ENCODE measurements at places on chromosomes 5 and 9. TPM values are rescaled to one million over a fixed set of nuclear protein-coding genes. Genes with fewer than 3 reads are reported as not detected.

DNA sequence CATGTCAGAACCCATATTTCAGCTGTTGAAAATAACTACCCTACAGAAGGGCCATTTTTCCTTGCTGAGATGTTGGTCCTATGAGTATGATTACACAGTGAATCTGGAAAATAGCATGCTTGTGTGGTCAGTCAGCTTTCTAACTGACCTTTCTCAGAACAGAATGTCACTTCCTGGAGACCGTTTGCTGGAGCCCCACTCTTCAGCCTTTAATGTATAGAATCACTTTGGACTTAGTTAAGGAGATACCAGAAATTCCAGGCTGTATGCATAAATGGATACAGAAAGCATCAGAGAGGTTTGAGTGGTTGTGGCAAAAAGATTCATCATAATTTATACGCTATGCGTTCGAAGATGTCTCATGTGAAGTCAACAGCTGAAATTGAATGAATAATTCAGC is 488.1 kb downstream of the EBF1 start:
- no peak for DNase-seq

GRCh38 chr9:115196919-115197318 is 79.0 kb upstream of the TNC start:
- no peak for DNase-seq

DNA sequence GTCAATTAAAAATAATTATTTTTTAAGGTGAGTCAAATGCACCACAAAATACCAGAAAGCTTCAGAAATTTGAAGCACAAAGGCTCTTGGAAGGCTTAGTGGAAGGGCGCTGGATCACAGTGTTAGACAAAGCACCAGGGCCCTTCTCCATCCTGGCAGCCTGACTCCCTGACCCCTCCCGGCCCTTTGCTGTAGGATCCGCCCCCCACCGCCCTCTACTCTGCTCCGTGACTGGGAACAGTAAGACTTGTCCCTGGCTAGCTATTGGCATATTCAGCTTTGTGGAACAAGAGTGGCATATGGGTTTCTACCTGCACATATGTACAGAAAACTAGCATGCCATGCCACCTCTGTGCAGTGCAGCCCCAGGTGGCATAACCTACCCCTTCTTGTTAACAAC is 222.1 kb downstream of the SYK start:
- DNase-seq = no peak

GRCh38 chr9:94139672-94140417 is 55.6 kb downstream of the PTPDC1 start:
- DNase-seq = peak; percentile 86

- no peak for DNase-seq
Observed at GRCh38 chr5:114332925-114333324, 28.9 kb upstream of the KCNN2 start.

DNA sequence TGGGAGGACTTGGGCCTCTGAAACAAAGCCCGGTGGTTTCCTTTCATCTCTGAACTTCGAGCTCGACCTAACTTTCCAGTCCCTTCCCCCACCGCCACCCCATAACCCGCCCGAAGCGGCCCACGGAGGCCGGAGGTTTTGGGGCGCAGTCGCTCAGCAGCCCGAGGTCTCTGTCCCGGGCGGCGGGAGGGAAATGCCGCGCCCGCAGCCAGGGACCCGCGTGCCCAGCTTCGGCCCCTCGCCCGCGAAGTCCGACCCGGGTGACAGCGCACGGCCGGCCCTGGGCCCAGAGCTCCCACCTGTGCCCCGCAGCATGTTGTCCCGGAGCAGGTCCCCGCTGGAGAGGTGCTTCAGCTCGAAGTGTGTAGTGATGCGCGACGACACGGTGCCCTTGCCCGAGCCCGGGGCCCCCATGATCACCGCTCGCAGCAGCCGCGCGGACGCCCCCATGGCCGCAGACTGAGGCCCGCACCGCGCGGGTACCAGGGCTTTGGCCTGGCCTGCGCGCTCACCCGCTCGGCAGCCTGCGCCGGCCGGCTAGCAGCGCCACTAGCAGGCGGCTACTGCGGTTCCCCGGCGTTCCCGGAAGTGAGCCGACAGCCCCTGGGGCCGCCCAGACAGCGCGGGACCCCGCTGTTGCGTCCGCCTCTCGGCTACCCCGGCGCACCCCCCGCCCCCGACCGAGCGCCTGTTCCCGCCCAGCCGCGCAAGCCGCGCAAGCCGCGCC is at the start of gene AK3:
AK3 (minus strand) TSS at position 565 of the 727 bp plus-strand sequence; CDS start at position 450, 115 bp downstream.
- peak; percentile 98 for DNase-seq

DNA sequence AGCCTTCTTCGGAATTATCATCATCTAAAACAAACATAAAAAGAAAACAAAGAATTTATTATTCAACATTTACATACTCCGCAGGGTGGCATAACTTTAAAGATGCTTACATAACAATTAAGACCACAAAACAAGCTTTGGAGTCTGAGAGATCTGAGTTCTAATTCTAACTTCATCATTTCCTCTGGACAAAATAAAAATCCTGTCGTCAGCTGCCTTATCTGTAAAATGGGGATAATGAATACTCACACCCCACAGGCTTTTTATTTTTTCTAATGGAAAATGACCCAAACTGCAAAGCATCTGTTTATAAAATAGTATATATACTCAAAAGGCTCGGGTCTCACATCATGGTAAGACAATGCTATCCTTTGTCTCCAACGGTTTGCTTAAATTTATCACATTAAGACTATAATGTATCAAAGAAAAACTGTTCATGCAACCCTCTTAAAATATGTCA is 4.3 kb downstream of the ARRDC3 start:
- no peak for DNase-seq

DNA sequence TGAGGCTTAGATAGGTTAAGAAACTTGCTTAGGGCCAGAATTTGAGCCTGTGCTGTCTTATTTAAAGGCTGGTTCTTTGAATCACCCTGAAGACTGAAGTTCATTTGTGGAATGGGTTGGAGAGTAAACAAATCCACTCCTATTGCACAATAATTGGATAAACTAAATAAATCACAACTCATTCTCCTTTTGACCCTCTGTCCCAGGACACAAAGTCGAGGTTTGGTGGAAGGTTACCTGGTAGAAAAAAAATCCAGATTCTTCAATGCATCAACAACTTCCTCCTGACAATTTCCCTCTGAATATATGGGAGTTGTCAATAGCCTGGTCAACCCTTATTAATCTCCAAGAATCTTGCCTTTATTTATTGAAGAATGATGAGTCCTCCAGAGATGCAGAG is 28.9 kb downstream of the TBC1D2 start:
- DNase-seq = no peak

DNA sequence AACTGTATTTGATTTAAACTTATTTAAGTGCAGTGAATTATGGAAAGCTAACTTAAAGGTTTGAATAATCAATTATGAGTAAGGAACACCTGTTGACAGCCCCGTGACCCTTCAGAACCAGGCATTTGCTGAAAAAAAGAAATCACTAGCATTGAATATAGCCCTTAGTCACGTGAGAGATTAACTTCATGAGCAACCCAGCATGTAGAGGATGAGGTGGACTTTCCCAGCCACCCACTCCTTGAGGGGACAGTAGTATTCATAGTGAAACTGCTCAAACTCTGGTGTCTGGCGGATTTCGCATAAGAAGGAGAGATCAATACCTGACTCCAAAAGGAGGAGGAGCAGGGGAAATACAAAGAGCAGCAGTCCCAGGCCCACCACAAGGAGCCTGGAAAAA is 184.8 kb upstream of the RASEF start:
- no peak for DNase-seq

DNA sequence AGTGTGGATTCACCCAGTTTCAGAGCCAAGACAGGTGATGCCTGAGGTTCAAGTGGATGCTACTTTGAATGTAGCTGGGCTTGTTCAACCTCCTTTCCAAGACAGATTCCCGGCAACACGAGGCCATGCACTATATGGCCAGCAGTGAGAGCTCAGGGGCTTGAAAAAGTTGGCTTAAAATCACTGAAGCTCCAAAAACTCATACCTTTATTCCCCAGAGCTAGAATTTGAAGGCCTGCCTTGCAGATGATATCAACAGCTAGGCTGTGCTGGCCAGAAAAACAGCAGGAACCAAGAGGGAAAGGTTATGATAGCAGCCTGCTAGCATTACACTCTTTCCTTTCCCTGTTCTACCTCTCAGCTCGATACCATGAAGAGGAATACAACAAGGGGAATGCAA is 120.2 kb upstream of the DAB2 start:
- DNase-seq = no peak

DNA sequence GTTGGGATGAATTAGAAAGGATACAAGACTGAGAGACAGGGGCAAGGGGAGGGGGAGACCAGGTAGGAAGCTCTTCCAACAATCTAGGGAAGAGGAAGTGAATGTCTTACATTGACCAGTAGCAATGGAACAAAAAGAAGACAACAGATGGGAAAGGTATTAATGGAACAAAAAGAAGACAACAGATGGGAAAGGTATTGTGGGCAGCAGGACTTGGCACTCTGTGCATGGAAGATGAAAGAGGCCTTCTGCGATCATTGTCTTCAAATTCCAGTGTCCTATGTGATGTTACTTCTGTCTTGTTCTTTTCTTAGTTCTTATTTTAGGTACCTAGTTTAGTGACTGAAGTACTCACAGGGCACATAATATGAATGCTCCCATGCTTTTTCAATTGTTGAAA is 161.8 kb downstream of the PALM2AKAP2 start:
- DNase-seq = no peak

DNA sequence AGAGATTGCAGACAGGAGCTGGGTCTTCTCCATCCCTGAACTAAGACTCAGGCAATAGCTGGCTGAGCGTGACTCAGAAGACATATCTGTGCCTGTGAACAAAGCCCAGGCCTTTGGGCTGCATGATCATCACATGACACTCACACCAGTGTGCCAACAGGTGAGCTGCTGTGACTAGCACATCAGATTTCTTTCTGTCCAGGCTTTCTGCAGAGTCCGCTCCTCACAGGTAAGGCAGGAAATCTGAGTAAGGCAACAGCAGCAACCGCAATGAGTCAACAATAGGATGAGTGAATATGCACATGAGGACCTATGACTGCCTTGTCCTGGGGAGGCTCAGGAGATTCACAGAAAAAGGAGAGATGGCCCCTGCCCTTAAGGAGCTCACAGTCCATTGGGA is 293.6 kb downstream of the ACTL7B start:
- DNase-seq = no peak

GRCh38 chr5:128111818-128112448 is 28.4 kb downstream of the SLC12A2 start:
- no peak for DNase-seq

GRCh38 chr9:91533382-91533781 is 109.8 kb upstream of the NFIL3 start:
- no peak for DNase-seq

DNA sequence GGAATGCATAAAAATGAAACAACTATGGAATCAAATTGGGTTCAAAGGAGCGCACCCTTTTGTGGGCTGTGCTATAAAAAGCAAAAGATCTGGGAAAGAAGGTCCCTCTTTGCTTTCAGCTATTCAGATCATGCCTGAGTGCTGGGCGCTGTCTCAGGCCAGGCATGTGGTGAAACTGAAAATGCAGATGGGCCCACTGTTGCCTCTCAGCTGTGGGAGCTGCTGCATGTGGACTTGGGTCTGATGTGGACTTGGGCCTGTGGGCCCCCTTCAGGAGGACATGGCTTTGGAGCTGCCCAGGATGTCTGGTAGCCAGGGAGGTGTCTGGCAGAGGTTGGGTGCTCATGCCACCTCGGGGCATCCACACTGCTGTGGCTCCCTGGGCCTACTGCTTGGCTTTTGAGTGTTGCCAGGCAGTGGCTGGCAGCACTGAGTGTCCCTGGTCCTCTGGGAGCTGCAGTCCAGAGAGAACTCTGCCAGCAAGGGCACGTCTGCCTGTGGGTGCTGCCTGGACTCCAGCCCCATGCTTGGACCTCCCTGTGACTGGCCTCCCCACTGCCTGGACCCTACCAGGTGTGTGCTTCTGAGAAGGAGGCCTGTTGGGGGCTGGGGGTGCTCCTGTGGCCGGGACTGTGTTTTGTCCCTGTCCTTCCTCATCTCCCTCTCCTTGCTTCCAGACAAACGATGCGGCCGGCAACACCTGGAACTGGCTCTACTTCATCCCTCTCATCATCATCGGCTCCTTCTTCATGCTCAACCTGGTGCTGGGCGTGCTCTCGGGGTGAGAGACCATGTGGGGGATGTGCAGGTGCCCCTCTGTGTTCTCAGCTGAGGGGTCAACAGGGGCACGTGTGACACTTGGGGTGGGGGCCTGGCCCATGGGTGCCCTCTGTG is 74.3 kb downstream of the CACNA1B start:
- DNase-seq = no peak

GRCh38 chr9:37949576-37949975 is 45.6 kb upstream of the SLC25A51 start:
- DNase-seq = no peak

DNA sequence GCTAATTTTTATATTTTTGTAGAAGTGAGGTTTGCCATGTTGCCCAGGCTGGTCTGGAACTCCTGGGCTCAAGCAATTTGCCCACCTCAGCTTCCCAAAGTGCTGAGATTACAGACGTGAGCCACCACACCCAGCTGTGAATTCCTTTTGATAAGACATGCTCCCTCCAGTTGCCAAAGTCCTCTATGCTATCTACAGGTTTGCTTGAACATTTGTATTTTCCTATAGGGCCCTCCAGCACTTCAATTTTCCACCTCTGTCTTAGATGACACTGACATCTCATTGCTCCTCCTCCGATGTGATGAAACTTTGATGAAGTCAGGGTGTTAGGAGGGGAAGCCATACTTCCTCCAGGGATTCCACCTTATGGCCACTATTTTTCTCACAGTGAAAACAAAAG is 25.2 kb upstream of the CTSV start:
- no peak for DNase-seq

DNA sequence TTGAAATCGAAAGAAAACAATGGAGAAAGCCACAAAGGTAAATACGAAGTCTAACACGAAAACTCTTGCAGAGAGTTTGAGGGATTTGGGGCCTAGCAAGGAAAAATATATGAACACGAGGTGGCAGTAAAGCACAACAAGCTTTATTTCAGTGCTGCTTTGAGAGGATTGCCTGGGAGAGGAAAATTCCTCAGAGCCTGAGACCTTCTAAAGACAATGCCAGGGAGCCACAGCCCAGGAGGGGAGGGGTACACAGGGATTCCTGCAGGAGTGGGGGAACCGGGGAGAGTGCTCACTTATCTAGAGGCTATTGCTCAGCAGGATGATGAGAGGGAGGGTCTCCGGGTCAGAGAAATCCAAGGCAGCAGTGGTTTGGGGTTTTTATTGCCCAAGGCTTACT is 134.9 kb upstream of the ADCY2 start:
- DNase-seq = no peak

DNA sequence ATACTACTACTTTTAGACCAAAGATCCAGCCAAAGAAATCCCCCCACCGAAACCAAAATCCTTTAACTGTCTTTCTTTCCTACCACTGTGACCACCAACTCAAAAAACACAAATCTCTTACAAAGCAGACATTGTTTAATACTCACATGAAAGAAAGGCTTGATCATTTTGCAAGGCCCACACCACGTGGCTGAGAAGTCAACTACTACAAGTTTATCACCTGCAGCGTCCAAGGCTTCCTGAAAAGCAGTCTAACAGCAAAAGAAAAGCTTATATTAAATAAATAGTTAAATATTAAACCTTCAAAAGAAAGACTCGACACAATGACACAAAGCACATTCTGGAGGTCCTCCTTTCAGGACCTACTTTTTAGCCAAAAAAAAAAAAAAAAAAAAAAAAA is 5.1 kb downstream of the TXN start:
- no peak for DNase-seq

SOHLH1 gene
- not detected for polyA plus RNA-seq

OGN gene
- 10.0 TPM for polyA plus RNA-seq

SPATA31E1 gene
- not detected for polyA plus RNA-seq

IL6ST gene
- 18.5 TPM for polyA plus RNA-seq

ZER1 gene
- polyA plus RNA-seq = 16.3 TPM

TAL2 gene
- polyA plus RNA-seq = not detected

LHX6 gene
- 0.92 TPM for polyA plus RNA-seq

PCDHA12 gene
- polyA plus RNA-seq = 0.05 TPM

SLC45A2 gene
- polyA plus RNA-seq = 0.19 TPM

AGXT2 gene
- polyA plus RNA-seq = not detected

MFAP3 gene
- 4.2 TPM for polyA plus RNA-seq

CDHR2 gene
- polyA plus RNA-seq = 0.13 TPM
